ENCODE measurements at places on chromosomes 12 and 14. TPM values are rescaled to one million over a fixed set of nuclear protein-coding genes. Genes with fewer than 3 reads are reported as not detected.

Gene TSPAN19
- total RNA-seq = 0.73 TPM

Gene RNASE7
- not detected for total RNA-seq

Gene STXBP6
- total RNA-seq = 8.6 TPM

Gene SPX
- 2.0 TPM for total RNA-seq

Gene TSPAN9
- total RNA-seq = 14.5 TPM

Gene POLR3B
- total RNA-seq = 10.5 TPM

Gene SMIM41
- not detected for total RNA-seq

Gene PIK3C2G
- not detected for total RNA-seq

Gene PLCZ1
- total RNA-seq = not detected

Gene ATG14
- total RNA-seq = 11.0 TPM

Gene KRT2
- total RNA-seq = not detected

Gene SPIC
- not detected for total RNA-seq

Gene SMCO2
- not detected for total RNA-seq

Gene GNB3
- total RNA-seq = 0.36 TPM

Gene SPRYD4
- 2.4 TPM for total RNA-seq

Gene TAS2R9
- total RNA-seq = 0.46 TPM

Gene ADGRD1
- 0.73 TPM for total RNA-seq

Gene ALX1
- total RNA-seq = 53.8 TPM

Gene SERPINA9
- not detected for total RNA-seq

Gene DENND5B
- 21.4 TPM for total RNA-seq

Gene LRRC10
- total RNA-seq = not detected

Gene SIX1
- total RNA-seq = not detected

Gene SLC25A47
- total RNA-seq = not detected

Gene TC2N
- 0.36 TPM for total RNA-seq

Gene SIRT4
- 1.4 TPM for total RNA-seq

Gene C12orf57
- 49.9 TPM for total RNA-seq

Gene NOVA1
- total RNA-seq = not detected

Gene ATG101
- 55.2 TPM for total RNA-seq

Gene KRT83
- not detected for total RNA-seq

Gene CAPS2
- 6.3 TPM for total RNA-seq
